Activated CD4-positive, alpha-beta memory T cell treated with anti-CD3 and anti-CD28 coated beads for 36 hours (primary cell): ENCODE measurements at places on chromosomes 16 and 17. TPM values are rescaled to one million over a fixed set of nuclear protein-coding genes. Genes with fewer than 3 reads are reported as not detected.
A peak's percentile ranks its signal among the peaks of the same experiment; 100 is the strongest.

DNA sequence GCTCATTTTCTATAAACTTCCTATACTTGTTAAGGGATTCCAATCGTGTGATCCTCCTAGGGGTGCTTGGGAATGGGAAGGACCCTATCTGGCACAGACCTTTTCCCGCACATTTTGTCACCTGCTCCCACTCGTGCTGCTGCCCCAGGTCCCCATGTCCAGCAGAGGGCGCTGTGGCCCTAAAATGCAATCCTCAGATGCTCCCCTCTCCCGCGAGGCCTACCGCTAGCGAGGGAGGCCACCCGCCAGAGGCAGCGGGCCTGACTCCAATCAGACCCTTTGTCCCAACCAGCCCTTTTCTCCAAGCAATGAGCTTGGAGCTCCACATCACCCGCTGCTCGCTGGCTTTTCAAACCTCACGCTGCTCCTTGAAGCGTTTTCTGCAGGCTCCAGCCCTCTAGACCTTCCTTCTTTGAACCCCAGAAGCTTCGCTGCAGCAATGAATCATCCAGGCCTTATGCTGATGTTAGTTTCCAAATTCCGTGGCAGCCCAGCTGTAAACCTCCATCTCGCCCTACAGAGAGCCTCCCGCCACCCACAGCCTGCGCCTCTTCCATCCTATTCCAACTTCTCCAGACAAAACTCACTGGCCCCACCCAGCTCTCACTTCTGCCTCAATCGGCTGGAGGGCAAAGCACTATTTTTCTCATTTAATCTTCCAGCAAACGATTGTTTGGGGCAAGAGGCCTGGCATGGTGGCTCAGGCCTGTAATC, 23.6 kb upstream of the FZD2 start:
- H3K4me3 ChIP-seq, result peak overlapping the region; percentile 6
- peaks cover 3% of the 10 kb centered on the region for H3K27me3 ChIP-seq
- peaks cover 8% of the 10 kb centered on the region for H3K4me1 ChIP-seq
- no peak overlapping the region for H3K27ac ChIP-seq

The RTN4RL1 gene
- 0.17 TPM for total RNA-seq

The MMP28 gene
- not detected for total RNA-seq

- H3K36me3 ChIP-seq, result no peaks in the 10 kb centered on the region
- no peak for DNase-seq
- H3K4me3 ChIP-seq, result no peak overlapping the region
- no peak overlapping the region for H3K27ac ChIP-seq
Measured at GRCh38 chr16:79571065-79571902, 29.3 kb downstream of the MAF start.

DNA sequence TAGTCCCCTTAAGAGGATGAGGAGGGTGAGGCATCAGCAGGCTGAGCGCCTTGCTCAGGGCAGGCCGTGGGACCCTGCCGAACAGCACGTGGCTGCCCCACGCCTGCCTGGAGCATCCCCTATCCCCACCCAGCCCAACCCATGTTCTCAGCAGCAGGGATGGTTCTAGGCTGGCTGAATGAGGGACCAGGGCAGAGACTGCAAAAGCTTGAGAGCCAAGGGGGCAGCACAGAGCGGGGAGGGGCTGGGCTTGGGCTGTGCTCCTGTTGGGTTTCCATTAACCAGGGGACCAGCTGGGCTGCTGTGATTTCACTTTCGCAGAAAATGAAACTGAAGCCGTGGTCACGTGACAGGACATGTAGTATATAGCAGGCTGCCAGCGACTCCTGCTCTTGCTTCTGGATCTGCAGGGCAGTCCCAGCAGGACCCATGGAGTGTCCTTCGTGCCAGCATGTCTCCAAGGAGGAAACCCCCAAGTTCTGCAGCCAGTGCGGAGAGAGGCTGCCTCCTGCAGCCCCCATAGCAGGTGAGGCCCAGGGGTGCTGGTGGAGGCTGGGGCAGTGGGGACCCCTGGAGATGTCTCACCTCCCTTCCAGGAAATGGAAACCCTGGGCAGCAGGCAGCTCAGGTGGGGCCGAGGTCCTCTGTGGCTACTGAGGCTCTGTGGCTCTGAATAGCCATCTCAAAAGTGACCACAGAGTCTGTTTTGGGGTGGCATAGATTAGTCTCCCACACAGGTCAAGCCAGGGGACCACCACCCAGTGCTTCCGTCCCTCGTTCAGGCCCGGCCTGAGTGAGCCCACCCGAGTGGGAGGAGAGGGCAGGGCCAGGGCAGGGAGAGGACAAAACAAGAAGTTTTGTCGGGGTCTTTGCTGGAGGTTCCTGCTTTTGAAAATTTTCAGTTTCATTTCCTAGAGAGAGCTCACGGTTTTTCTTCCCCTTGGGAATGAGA, 2.9 kb downstream of the RNF213 start:
- peak overlapping the region; percentile 82 for H3K4me3 ChIP-seq
- H3K27me3 ChIP-seq, result no peaks in the 10 kb centered on the region
- DNase-seq, result peak; percentile 94
- peaks cover 50% of the 10 kb centered on the region for H3K4me1 ChIP-seq
- peaks cover 39% of the 10 kb centered on the region for H3K36me3 ChIP-seq

- no peak overlapping the region for H3K4me3 ChIP-seq
- H3K27me3 ChIP-seq, result peaks cover 29% of the 10 kb centered on the region
- no peaks in the 10 kb centered on the region for H3K36me3 ChIP-seq
- peaks cover 21% of the 10 kb centered on the region for H3K4me1 ChIP-seq
- DNase-seq, result no peak
- H3K27ac ChIP-seq, result no peak overlapping the region
Measured at GRCh38 chr17:62741290-62741689, 66.8 kb downstream of the MARCHF10 start.

DNA sequence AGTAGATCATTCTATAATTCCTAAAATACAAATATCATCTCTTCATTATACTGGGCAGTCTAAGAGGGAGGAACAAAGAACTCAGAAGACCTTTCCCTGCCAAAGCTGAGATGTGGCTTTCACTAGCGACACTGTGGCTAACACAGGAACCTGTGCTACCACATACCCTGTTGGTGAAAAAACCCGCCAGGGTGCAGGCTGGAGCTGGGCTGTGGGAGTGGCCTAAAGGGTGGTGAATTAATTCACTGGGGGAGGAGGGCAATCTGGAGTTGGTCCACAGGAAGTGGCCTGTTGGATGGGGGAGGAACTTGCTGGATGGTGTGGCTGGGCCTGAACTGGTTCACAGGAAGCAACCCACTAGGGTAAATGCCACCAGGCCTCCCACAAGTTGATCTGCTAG, 7.4 kb downstream of the ZNF594 start:
- H3K4me1 ChIP-seq, result no peaks in the 10 kb centered on the region
- peaks cover 84% of the 10 kb centered on the region for H3K36me3 ChIP-seq
- H3K4me3 ChIP-seq, result no peak overlapping the region
- no peaks in the 10 kb centered on the region for H3K27me3 ChIP-seq
- DNase-seq, result no peak
- no peak overlapping the region for H3K27ac ChIP-seq
